ENCODE measurements at places on chromosomes 1 and 21. TPM values are rescaled to one million over a fixed set of nuclear protein-coding genes. Genes with fewer than 3 reads are reported as not detected.

The OR14K1 gene
- total RNA-seq = not detected

- H3K36me3 ChIP-seq = no peaks in the 10 kb centered on the region
- no peak for DNase-seq
- H3K4me3 ChIP-seq = no peak overlapping the region
- no peak overlapping the region for H3K27ac ChIP-seq
- no peaks in the 10 kb centered on the region for H3K27me3 ChIP-seq
These were observed 44.1 kb downstream of the SNX7 start for GRCh38 chr1:98705591-98705990.

GRCh38 chr1:230278376-230278775 is 147.8 kb downstream of the PGBD5 start:
- peaks cover 7% of the 10 kb centered on the region for H3K4me1 ChIP-seq
- no peaks in the 10 kb centered on the region for H3K36me3 ChIP-seq
- no peak overlapping the region for H3K4me3 ChIP-seq

GRCh38 chr1:107900090-107900945 is 64.7 kb downstream of the VAV3 start:
- no peaks in the 10 kb centered on the region for H3K36me3 ChIP-seq
- no peak for DNase-seq
- no peaks in the 10 kb centered on the region for H3K4me1 ChIP-seq
- no peak overlapping the region for H3K27ac ChIP-seq
- H3K4me3 ChIP-seq = no peak overlapping the region
- H3K27me3 ChIP-seq = no peaks in the 10 kb centered on the region

Measured in transverse colon (tissue), 4 donors.